ENCODE measurements at places on chromosomes 4 and X.

GRCh38 chr4:80017125-80017854 is 55.7 kb downstream of the ANTXR2 start:
- peak; percentile 22 for DNase-seq

DNA sequence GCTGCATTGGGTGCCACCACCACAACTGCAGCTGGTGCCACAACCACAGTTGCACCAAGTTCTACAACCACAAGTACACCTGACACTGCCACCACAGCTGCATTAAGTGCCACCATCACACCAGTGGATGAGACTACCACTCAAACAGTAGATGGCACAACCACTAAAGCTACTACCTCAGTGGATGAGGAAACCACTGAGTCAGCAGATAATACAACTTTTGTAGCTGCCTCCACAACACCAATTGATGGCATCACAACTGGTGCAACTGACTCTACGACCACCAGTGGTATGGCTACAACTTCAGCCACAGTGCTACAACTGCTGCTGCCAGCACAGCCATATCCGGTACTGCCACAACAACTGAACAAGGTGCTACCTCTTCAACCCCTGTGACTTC is 35.1 kb upstream of the CABS1 start:
- DNase-seq, result no peak

DNA sequence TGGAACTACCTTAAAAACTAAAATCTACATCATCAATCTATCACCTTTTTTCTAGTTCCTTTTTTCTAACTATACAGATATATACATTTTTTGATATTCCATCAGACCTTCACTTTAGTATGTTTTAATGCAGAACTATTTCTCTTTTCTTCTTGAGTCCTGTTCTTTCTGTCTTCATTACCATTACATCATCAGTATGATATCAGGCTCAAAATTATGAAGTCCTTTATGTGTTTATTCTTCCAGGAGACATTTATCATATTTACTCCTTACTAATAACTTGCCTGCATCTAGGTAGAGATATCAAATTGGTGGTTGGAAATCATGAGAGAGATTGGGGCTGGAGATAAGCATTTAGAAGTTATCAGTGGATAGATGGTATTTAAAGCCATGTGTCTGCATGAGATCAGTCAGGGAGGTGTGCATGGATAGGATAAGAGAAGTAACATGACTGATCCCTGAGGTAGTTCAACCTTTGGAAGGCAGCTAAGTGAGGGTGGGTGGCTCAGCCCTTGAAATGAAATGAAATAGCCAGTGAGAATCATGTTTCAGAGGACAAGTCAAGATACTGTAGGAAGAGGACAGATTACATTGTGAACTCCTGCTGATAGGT is 43.1 kb downstream of the MRPL1 start:
- no peak for DNase-seq

DNA sequence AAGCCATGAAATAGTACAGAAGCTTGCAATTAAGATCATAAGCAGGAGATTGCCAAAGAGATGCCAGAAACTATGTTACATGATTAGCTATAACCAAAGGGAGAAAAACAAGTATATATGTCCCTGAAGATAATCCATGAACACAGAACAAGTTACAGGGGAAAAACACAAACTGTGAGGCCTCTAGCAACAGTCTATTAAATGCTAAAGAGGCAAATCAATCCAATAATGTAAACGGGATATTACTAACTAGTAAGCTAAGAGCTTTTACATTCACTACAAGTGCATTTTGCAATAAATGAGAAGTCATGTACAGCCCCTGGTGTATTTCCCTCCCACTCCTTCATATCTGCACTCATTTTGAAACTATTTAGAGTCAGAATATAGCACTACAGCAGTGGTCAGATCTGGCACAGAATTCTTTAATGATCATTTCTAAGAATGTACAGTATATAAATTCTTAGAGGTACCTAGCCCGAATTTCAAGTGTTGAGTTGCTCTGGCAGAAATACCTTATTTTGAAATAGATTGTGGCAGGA is 449.8 kb upstream of the SMIM31 start:
- no peak for DNase-seq

- DNase-seq, result no peak
Observed at GRCh38 chr4:129149906-129150305, 54.0 kb downstream of the C4orf33 start.

DNA sequence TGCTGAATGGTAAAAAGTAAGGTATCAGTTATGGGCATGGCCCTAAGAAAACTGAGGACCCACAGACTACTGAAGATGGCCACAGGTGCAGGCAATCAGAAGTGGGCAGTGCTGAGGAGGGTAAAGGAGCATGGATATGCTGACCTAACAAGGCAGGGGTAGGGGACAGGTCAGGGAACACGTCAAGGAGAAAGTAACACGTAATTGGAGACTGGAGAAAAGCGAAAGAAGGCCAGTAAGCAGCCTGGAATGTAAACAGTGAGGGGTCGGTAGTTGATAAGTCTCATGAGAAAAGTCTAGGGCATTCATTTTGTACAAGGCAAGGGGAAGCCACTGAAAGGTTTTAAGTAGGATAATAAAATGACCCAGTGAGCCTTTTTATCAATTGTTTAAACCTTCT is 153.3 kb downstream of the PRDM5 start:
- DNase-seq, result peak; percentile 47

DNA sequence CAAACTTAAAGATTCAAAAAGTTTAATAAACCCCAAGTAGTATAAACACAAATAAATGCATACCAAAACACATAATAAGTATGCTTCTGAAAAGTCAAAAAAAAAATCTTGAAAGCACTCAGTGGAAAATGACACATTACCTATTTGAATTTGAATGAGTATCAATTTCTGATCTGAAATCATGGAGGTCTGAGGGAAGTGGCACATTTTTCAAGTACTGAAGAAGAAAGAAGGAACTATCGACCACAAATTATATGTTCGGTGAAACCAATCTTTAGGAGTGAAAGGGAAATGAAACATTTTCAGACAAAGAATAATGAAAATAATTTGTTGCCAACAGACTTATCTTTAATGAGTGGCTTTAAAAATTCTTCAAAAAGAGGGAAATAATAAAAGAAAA is 12.1 kb upstream of the F9 start:
- DNase-seq, result no peak

GRCh38 chrX:139930916-139931645 is 1.8 kb downstream of the ATP11C start:
- no peak for DNase-seq

GRCh38 chr4:102535398-102536082 is 34.4 kb downstream of the NFKB1 start:
- DNase-seq, result peak; percentile 7

GRCh38 chr4:13601048-13601447 is 26.5 kb downstream of the BOD1L1 start:
- DNase-seq, result no peak

DNA sequence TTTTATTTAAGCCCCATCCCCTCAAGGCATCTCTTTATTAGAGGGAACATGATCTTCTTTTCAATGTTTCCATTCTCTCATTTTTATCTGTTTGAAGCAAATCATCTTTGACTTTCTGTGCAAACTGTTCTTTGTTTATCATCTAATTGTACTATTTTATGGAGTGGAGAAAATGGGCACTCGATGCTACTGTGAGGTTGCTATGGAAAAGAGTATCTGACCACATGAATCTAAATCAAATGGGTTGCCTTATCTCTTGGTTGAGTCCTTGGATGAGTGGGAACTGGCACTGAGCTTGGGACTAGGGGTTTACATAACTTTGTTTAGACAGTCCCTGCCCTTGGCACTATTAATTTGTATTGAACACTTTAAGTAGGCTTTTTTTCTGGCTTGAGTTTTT is 9.1 kb downstream of the OCRL start:
- DNase-seq, result no peak

DNA sequence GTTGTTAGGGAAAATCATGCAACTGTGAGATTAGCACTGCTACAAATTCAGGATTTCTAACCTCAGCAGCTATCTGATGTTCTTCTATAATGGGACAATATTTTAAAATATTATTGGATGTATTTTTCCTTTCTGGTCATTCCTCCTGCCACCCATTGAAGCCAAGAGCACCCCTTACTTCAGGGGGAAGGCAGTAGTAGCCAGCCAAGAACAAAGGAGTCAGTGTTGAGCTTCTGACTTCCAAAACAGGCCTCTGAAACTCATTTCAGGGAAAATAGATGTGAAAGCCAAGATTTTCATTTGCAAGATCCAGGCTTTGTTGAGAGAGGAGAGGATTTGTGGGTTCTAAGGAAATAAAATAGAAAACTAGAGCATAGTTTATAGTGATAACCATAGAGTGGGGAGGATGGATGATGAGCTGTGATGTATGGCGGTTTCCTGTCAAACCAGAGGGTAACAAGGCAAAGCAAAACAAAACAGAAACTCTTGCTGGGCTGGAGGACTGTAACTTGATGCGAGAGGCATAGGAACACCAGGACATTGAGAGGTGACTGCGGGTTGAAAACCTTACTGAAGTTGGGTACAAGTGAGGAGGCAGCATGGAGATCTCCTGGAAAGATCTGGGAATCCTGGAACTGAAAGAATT is 173.7 kb upstream of the LEF1 start:
- DNase-seq, result no peak

DNA sequence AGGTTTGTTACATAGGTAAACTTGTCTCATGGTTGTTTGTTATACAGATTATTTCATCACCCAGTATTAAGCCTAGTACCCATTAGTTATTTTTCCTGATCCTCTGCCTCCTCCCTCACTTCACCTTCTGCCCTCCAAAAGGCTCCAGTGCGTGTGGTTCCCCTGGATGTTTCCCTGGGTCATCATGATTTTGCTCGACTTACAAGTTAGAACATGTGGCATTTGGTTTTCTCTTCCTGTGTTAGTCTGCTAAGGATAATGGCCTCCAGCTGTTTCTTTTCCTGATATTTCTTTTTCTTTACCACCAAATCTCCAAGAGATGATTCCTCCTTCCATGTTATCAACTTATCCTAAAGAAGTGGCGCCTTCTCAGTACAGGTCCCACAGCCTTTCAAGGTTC is 543.1 kb upstream of the ADGRL3 start:
- no peak for DNase-seq

DNA sequence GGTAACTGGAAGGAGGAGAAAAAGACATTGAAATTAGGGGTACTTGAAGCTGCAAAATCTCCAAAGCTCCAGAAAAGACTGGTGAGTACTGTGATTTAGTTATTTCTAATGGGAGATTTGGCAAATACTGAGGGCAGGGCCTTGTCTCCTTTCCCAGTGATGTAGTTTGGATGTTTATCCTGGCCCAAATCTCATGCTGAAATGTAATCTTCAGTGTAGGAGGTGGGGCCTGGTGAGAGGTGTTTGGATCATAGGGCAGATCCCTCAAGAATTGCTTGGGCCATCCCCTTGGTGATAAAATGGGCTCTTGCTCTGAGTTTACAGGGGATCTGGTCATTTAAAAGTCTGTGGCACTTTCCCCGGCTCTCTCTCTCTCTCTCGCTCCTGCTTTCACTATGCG is 33.1 kb upstream of the GK start:
- DNase-seq, result no peak

GRCh38 chr4:154960476-154960875 is 179.4 kb downstream of the RBM46 start:
- no peak for DNase-seq

GRCh38 chr4:103478734-103479133 is 241.1 kb downstream of the TACR3 start:
- no peak for DNase-seq

- no peak for DNase-seq
Observed at GRCh38 chrX:55007656-55008055, 7.5 kb downstream of the APEX2 start.

GRCh38 chr4:155954118-155954685 is 536 bp upstream of the CTSO start:
- DNase-seq, result no peak

- peak; percentile 21 for DNase-seq
Observed at GRCh38 chr4:182143822-182144625, 99.2 kb upstream of the TENM3 start.

- DNase-seq, result no peak
Observed at GRCh38 chrX:21408307-21408706, 34.1 kb downstream of the CNKSR2 start.

GRCh38 chrX:152637649-152638442 is at the start of gene GABRQ:
Gene GABRQ, plus strand, starts transcription at chrX:152637895. Its CDS starts 308 bp downstream, at chrX:152638203.
- DNase-seq, result no peak

GRCh38 chr4:102684610-102685052 is 76.1 kb downstream of the MANBA start:
- DNase-seq, result no peak

DNA sequence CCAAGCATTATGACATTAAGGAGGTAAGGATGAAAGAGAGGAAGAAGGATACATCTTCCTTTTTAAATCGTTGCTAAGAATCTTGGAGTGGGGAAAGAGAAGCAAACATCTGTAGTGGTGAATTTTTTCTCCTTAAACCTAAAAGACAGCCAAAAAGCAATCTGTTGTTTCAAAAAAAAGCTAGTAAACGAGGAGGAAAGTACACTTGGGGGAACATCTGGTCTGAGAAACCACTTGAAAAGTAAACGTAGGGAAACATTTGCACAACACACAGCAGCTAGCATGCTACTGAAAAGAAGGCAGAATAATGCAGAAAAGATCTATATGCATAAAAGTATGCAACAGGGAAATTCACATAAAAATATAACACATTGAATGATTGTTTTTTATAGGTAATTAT is 1485.6 kb downstream of the PCDH19 start:
- no peak for DNase-seq

- DNase-seq, result no peak
Observed at GRCh38 chrX:55056820-55057674, 17.8 kb upstream of the PAGE2B start.

All from brain pericyte (primary cell).